Femur (tissue), 1 donor: ENCODE measurements at places on chromosomes 2 and 18.

GRCh38 chr2:219513787-219514186, 495 bp upstream of the ASIC4 start:
- no peak for DNase-seq

GRCh38 chr2:5077479-5078089, 614.6 kb upstream of the SOX11 start:
- no peak for DNase-seq

- DNase-seq: no peak
Measured at GRCh38 chr2:58920001-58920400, 678.9 kb upstream of the FANCL start.

DNA sequence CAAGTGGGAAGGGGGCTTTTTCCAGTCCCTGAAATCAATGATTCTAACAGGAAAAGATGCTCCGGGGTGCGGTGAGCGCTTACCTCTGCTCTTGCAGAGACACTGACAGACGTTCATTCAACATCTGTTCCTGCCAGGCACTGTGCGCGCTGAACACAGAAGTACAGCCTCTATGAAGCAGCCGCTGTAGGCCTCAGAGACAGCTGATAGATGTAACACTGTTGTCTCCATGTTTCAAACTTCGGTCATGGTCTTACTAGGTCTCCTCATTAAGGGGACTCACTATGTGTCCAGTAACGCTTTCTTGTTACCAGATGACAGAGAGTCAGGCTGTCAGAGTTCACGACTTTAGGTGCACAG, 649 bp upstream of the CLIP4 start:
- DNase-seq: no peak

DNA sequence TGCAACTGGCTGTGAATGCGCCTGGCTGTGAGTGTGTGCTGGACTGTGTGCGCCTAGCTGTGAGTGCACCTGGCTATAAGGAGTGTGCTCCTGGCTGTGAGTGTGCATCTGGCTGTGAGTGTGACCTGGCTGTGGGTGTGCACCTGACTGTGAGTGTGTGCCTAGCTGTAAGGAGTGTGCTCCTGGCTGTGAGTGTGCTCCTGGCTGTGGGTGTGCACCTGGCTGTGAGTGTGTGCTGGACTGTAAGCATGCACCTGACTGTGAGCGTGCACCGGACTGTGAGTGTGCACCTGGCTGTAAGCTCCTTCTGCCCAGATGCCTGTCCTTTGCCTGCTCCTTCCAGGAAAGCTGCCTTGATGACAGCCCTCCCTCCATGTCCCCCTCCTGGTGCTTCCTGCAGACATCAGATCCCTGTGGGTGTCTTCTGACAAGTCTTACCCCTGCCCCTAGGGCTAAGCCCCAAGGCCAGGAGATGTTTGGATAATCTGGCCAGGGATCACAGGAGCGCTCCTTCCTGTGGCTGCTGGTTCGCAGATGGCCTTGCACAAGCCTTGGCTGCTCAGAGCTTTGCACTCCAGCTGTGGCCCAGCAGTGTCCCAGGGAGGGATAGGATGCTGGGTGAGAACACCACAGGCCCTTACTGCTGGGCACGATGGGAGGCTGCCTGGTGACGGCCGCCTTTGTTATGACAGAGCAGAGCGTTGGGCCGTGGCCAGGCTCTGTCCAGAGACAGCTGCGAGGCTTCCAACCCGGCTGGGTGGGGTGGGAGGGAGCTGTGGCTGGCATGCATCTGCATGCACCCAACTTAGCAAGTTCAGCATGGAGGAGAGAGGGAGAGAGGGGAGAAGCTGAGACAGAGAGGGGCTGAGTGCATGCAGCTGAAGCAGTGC, 89.9 kb downstream of the GLI2 start:
- DNase-seq: peak; percentile 83

- DNase-seq: no peak
Measured at GRCh38 chr2:216690456-216690852, 4.9 kb downstream of the IGFBP5 start.

DNA sequence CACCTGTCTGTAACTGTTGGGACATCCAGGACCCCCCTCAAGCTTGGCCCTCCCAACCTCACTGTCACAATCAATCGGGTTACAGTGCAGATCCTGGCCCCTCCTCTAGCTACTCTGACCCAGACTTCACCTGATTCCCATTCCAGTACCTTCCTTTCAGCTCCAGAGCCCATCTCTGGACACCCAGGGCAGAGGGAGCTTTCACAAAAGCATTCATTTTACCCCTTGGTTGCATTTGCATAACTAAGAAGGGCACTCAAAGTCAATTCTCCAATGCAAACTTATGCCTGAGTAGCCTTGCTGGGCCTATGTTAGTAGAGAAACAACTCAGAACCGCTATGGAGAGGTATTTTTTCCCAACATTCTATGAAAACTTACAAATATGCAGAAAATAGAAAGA, 7.4 kb downstream of the ZAP70 start:
- no peak for DNase-seq

GRCh38 chr2:72011370-72011689, 136.3 kb downstream of the CYP26B1 start:
- no peak for DNase-seq

GRCh38 chr2:97840198-97840597, 126.8 kb downstream of the ZAP70 start:
- DNase-seq: no peak

DNA sequence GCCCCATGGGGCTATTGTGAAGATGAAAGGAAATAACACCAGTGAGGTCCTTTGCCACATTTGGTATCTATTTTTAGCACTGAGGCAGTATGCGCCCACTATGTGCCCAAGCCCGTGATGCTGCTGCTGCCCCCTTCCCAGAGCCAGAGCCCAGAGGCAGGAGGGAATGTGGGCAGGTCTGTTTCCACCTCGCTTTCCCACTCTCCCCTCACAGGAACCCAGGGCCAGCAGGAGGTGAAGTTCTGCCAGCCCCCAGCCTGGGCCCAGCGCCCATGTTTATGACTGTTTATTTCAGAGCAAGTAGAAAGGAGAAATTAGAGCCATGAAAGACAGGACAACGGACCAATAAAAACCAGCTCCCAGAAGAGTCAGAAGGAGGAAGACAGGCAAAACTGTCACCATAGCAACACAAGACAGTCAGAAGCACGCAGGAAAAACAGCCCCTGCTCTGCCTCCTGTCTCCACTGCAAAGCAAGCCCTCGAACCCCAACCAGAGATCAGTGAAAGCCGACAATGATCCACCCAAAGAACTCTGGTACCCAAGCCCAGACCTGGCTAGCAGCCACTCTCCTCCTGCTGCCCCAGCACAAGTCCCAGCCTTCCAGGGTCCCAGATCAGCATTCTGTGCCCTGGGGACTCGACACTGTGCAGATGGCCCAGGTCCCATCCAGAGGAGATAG, 1.4 kb downstream of the CYRIA start:
- peak; percentile 83 for DNase-seq

GRCh38 chr2:236061497-236061896, 106.7 kb downstream of the GBX2 start:
- DNase-seq: no peak

DNA sequence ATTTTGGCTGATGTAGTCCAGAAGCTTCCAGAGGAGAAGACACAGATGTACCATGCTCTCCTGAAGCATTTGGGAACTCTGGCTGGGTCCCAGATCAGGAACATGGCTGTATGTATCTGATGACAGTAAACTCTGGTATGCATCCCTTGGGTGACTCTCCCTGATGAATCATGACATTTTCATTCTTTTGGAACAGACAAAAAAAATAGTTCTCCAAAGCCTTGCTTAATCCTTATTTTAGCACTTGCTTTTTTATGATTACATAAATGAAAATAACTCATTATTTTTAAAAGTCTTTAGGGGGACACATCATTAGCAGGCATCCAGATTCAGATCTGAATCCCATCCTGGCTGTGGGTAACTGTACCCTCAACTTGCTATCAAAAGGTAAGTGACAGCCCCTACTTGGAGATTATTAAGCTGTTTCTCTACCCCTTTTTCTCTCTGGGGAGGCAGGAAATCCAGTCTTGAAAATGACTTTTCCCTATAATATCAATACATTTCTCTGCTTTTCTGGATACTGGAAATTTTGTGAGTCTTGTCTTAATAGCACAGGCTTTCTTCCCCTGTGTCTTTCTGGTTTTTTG, 23.3 kb downstream of the AOX1 start:
- DNase-seq: no peak

DNA sequence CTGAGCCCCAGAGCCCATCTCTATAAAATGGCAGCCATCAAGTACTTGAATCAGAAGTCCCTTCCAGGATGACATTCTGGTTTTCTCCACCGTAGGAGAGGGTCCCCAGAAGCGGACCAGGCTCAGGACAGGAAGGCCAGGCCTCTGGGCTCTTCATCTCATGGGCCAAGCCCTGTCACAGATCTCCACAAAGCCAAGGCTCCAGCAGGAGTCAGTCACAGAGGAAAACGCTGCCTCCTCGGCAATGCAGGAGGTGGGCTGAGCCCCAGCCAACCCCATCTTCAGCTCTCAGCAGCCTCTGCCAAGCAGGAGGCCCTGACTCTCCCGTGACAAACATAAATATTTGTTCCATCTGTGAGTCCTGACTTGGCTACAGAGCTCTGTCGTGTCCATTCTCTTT, 39.4 kb upstream of the GPAT2 start:
- DNase-seq: no peak

- DNase-seq: peak; percentile 67
Measured at GRCh38 chr2:181456660-181457120, 496 bp upstream of the ITGA4 start.

DNA sequence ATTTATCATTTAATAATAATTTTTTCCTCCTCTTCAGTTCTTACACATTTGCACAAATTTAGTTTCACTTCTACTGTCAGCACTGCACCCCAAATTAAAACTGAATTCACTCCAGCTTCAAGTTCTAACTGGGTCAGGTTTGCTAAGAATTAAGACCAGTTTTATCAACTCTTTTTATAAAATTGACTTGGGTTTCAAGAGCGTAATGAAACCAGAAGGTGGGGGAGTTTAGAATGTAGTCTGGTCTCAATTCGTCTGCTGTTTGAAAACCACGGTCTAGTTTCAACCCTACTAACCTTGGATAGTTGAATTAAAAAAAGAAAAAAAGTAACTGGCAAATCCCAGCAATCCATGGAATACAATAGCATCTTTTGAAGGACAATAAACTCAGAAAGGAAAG, 14.3 kb upstream of the CTLA4 start:
- no peak for DNase-seq

- no peak for DNase-seq
Measured at GRCh38 chr2:10103179-10103578, 19.4 kb upstream of the RRM2 start.

GRCh38 chr2:45379399-45380087, 231.5 kb downstream of the SRBD1 start:
- DNase-seq: no peak

GRCh38 chr2:106948540-106948939, 62.6 kb upstream of the ST6GAL2 start:
- DNase-seq: no peak

DNA sequence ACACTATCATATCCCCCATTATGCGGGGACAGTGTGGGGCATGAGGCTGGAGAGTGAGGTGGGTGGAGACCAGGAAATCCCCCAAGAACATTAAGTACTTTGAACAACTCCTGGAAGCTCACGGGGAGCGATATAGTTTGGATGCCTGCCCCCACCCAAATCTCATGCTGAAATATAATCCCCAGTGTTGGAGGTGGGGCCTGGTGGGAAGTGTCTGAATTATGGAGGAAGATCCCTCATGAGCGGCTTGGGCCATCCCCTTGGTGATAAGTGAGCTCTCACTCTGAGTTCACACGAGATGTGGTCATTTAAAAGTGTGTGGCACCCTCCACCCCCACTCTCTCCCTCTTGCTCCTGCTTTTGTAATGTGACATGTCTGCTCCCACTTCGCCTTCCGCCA, 97.1 kb upstream of the TMEM200C start:
- no peak for DNase-seq

DNA sequence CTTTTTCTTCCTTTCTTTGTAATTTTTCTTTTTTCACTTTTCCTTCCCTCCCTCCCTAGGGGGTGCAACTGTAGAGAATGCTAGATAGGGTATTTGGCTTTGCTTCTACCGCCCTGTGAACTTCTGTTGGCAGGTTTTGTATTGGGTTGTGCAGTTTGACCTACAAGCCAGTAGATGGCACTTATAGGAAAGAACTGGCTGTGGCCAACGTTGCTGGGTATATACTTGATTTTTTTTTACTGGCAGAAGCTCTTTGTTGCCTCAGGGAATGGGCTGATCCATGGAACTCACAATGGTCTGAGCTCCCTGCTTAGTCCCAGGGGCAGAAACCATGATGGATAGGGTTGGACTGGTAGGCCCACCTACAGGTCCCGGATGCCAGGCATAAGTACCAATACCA, 1019.5 kb upstream of the LRRTM1 start:
- DNase-seq: no peak

DNA sequence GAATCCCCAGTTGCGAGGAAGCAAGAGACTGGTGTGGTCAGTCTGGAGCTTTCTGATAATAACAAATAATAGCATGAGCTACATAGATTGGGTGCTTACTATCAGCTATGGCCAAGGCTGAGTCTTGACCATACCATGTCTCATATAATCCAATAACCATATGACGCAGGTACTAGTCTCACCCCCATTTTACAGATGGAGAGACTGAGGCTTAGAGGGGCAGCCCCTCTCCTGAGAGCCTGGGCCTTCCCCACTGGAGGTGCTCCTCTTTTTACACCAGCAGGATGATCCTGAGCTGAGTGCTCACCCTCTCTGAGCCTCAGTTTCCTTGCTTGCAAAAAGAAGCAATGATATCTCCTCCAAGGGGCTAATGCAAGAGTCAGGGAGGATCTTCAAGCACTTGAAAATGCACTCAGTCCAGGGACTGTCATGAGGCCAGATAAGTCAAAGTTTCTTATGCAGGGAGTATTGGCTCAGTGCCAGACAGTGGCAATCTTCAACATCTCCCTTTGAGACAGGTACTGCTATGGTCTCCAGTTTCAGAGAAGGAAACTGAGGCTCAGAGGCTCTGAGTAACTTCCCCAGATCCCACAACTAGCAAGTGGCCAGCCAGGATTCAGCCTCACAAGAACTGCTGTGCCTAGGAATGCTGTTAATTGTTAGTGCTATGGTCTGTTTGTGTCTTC, 149.7 kb downstream of the TFCP2L1 start:
- DNase-seq: no peak

DNA sequence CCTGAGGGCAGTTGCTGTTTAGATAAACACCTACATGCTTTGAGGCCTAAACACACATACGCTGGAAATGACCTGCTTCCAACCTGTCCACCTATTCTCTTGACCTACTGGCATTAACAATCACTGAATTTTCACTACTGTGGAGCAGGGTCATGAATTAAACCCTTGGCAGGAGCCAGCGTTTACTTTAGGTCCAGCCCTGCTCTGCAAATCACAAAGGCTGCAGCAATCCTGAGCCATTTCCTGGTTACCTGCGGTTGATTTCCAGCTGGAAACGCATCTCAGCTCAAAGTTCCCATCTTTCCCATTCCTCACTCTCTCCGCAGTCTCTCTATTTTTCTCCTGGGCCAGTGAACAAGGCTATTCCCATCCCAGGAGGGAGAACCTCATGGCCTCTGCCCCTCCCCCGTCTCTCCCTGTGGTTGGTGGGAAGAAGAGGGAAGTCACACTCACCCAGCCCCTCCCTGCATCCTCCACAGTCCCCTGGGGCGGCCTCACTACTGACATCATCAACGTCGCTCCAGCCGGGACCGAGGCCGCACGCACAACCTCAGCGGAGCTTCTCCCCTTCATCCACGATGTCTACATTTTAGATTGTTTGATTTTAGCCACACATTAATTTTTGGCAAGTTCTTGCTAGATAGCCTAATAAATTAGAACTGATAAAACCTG, 84.5 kb upstream of the SNTG2 start:
- no peak for DNase-seq
